Hematopoietic multipotent progenitor cell treated with erythropoietin and hydrocortisone succinate and interleukin-3 and kit ligand, for 8 days (in vitro differentiated cells): ENCODE measurements at places on chromosomes 7 and 10.

GRCh38 chr10:7233259-7233991 lies 177.4 kb downstream of the SFMBT2 start:
- peak; percentile 34 for DNase-seq

- DNase-seq = no peak
These were observed 77.5 kb upstream of the NPVF start for GRCh38 chr7:25305831-25306230.

GRCh38 chr10:124717911-124718741 lies 26.1 kb downstream of the FAM53B start:
- peak; percentile 98 for DNase-seq

DNA sequence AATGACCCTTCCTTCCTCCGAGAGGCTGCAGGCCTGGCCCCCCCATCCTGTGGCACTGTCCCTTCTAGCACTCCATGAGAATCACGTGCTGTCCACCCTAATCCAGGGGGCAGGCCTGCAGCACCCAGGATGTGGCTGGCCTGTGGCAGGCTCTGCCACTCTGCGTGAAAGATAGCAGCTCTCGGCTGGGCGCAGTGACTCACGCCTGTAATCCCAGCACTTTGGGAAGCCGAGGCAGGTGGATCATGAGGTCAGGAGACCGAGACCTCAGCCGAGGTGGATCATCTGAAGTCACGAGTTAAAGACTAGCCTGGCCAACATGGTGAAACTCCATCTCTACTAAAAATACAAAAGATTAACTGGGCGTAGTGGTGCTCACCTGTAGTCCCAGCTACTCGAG lies 18.9 kb upstream of the LFNG start:
- no peak for DNase-seq

- DNase-seq = no peak
These were observed 40.2 kb downstream of the NUP205 start for GRCh38 chr7:135597926-135598305.

GRCh38 chr7:117796889-117797288 lies 76.4 kb downstream of the CTTNBP2 start:
- no peak for DNase-seq

GRCh38 chr10:125762692-125763648 lies 12.7 kb downstream of the MMP21 start:
- no peak for DNase-seq

DNA sequence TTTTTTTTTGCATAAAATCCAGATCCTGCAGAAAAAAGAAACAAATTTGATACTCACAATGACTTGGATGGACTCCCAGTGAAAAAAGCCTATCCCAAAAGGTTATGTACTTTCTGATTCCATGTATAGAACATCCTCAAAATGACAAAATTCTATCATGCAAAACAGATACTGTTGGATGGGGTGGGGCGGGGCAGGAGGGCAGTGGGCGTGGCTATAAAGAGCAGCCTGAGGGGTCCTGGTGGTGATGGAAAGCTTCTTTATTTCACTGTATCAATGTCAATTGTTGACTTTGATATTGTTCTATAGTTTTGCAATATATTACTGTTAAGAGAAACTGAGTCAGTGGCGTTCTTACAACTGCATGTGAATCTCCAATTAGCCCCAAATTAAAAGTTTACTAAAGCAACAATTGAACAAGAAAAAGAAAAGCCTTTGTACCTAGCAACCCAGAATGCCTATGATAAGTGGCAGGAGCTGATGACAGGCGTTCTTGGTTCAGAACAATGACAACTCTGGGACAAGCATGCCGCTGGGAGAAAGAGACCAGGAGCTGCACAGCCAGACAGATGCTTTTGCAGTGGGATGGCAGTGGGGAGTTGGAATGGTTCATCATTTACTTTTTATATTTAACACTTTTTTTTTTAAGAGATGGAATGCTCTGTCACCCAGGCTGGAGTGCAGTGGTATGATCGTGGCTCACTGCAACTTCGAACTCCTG lies 101.9 kb downstream of the LHPP start:
- no peak for DNase-seq
